ENCODE measurements at places on chromosomes 4 and X.
A peak's percentile ranks its signal among the peaks of the same experiment; 100 is the strongest.

GRCh38 chrX:130110379-130111219 lies at the start of gene ELF4:
Gene ELF4, minus strand, starts transcription at chrX:130110497. Its CDS starts 29,167 bp downstream, at chrX:130081330.
- peak; percentile 60 for DNase-seq

DNA sequence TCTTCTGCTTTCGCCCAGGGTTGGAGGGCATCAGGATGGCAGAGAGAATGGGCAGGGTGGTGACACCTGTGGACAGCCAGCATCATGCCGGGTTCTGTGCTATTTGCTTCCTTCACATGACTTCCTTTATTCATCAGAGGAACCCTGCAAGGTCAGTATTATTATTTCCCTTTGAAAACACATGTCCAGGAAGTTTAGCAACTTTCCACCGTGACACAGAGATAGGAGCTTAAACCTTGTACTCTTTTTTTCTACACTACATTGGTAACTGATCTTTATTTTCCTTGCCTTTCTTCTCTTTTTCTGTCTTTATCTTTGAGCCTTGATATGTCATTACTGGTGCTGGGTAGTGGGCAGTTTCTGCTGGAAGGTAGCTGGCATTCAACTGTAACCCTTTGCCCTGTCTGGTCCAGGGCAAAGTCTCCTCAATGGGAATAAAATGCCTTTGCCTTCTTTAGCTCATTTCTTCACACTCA lies 5.0 kb upstream of the MGST2 start:
- DNase-seq, result no peak

GRCh38 chr4:115259642-115260041 lies 146.2 kb upstream of the NDST4 start:
- DNase-seq, result no peak

- no peak for DNase-seq
Measured at GRCh38 chr4:76188557-76188956, 25.1 kb downstream of the SCARB2 start.

DNA sequence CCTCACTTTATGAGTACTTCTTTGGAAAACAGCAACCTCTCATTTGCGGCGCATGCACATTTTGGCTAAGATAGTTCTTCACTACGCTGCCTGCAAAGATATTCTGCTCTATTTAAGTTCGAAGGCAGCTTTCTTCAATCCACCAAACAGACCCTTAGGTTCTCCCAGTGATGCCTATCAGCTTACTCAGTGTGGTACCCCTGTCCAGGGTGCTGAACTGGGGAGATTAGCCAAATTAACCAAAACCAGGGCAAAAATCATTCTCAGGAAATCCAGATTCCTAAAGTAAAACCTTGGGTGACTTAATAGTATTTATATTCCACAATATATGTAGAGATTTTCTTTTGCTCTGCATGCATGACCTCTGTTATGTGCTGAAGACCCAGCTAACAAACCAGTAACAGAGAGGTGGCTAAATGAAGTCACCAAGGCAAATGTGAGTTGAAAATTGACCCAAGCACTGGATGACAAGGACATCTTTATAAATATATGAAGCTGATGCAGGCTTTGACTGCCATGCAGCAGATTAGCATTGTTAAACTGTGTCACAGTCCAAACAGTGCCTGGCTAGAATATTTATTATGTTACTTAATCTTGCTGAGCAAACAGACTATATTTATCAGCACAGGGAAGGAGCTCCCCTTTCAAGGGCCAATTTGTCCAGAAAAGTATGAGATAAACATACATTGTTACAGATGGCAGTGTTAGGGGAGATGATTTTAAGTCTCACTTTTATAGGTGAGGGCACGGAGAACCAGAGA lies 418.2 kb downstream of the STIM2 start:
- DNase-seq, result no peak

DNA sequence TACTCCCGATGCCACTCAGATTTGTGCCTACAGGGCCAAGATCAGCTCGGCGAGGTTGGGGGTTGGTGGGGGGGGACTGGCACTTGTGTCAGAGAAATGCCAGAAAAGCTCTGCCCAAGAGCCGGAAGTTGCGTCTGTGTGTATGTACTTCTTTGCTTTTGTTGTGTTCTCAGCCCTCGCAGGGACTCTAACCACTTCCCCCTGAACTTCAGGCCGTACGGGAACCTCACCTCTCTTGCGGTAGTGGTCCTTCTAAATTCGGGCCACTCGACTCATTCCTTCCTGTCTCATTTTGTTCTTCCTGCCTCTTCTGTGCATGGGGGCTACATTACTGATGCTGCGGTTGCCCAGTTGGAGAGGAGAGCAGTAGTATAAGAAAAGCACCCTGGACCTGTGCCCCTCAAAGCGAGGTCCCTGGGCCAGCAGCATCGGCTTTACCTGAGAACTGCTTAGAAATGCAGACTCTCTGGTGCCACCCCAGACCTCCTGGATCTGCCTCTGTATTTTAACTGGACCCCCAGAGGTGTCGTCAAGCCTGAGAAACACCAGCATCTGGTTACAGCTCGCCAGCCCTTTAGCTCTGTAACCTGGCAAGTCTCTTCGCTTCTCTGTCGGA lies 146.3 kb upstream of the RPS6KA3 start:
- DNase-seq, result no peak

GRCh38 chr4:102678695-102679335 lies 82.0 kb downstream of the MANBA start:
- no peak for DNase-seq

DNA sequence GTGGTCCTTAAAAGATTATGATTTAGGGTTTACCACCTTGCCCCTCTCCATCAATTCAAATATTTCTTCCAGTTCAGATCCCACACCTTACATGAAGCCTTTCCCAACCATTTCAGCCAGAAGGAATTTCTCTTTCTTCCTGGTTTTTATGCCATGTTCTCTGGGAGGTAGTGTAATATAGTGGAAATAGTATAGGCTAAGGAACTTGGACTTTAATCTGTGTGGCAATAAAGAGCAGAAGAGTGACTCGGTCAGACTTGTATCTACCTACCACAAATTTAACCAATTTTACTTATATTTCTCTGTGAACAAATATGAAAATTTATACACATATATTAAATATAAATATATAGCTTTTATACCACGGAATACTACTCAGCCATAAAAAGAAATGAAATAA lies 18.4 kb upstream of the CISD2 start:
- no peak for DNase-seq

DNA sequence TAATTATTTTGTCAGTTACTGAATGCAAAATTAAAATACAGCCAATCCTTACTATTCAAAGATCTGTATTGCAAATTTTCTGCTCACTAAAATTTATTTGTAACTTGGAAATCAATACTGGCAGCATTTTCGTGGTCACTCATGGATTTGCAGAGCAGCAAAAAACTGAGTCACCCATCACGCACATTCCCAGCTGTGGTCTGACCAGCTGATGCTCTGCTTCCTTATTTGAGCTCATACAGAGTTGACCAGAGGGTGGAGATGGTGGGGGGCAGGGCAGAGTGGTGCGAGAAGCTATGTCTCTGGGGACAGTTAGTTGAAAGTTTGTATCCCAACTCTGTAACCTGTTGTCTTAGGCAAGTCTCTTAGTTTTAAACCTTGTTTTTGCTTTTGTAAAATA lies 214.8 kb downstream of the SPCS3 start:
- no peak for DNase-seq

GRCh38 chr4:94880956-94881355 lies 123.2 kb downstream of the BMPR1B start:
- DNase-seq, result no peak

DNA sequence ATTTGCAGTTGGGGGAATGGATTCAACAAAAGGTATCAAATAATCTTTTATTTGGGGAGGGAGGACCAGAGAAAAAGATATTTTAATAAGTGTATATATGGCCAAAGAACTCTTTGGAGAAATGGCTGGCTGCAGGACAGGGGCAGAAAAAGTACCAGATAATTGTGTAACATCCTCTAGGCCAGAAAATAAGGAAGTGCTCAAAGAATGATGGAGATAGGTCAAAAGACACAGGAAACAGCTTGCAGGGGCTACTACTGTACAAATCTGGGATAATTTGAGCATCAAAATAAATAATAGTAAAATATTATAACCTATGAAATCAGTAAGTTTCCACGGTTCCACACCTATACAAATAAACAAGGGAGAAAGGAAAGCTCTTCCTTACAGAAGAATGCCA lies 34.8 kb downstream of the KLHL5 start:
- DNase-seq, result no peak

DNA sequence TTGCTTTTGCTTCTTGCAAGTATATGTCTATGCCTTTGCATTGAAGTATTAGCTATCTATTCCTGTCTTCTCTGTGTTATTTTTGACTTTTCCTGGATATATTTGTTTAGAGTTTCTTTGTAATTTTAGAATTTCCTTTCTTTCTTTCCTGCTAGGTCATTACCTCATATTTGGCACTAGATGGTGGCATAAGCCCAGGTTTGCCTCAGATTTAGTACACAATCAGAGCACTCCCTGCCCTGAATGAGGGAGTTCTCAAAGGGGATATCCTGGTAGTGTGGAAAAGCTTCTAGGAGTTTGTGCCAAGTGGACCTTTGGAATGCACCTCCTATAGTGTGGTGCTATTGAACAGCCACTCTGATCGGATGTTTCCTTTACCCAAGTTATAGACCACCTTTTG lies 181.6 kb downstream of the UGT8 start:
- no peak for DNase-seq
